IPS-NIHi11 (cell line): ENCODE measurements at places on chromosomes 16 and 17.
A peak's percentile ranks its signal among the peaks of the same experiment; 100 is the strongest.

DNA sequence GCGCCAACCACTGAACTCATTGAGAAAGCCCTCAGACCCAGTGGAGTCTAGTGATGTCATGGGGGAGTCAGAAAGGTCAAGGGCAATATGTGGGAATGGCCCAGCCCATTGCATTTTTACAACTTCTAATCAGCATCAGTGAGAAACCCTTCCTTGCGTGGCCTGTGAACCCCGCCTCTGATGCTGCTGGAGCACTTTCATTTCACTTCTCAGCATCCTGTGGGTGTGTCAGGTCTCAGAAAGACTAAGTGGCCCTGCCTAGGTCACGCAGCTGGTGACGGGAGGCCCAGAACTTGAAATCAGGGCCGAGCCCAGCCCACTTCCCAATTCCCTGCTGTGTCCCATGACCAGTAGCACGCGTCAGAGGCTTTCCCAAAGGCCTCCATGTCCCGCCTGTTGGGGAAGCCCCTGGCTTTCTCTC is 6.1 kb downstream of the DNAI2 start:
- no peak for DNase-seq

GRCh38 chr17:64400642-64401041 is 10.0 kb upstream of the PECAM1 start:
- no peak for DNase-seq

DNA sequence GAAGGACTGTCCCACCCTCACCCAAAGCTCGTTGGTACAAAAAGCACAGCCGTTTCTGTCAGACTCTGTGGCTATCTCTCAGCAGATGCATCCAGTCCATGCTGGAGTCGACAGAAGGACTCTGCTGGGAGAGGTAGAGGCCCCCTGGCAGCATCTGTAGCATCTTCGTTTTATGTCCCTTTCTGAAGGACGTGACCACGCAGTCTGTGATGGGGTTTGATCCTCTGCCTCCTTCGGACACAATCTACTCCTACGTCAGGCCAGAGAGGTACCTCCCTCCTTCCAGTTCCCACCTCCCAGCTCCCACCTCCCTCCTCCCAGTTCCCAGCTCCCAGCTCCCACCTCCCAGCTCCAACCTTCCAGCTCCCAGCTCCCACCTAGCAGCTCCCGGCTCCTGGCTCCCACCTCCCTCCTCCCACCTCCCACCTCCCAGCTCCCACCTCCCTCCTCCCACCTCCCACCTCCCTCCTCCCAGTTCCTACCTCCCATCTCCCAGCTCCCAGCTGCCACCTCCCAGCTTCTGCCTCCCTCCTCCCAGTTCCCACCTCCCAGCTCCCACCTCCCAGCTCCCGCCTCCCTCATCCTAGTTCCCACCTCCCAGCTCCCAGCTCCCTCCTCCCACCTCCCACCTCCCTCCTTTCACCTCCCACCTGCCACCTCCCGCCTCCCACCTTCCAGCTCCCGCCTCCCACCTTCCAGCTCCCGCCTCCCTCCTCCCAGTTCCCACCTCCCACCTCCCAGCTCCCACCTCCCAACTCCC is 11.4 kb upstream of the MC1R start:
- DNase-seq = no peak

GRCh38 chr16:84286578-84287240 is 8.0 kb upstream of the WFDC1 start:
- DNase-seq = no peak

DNA sequence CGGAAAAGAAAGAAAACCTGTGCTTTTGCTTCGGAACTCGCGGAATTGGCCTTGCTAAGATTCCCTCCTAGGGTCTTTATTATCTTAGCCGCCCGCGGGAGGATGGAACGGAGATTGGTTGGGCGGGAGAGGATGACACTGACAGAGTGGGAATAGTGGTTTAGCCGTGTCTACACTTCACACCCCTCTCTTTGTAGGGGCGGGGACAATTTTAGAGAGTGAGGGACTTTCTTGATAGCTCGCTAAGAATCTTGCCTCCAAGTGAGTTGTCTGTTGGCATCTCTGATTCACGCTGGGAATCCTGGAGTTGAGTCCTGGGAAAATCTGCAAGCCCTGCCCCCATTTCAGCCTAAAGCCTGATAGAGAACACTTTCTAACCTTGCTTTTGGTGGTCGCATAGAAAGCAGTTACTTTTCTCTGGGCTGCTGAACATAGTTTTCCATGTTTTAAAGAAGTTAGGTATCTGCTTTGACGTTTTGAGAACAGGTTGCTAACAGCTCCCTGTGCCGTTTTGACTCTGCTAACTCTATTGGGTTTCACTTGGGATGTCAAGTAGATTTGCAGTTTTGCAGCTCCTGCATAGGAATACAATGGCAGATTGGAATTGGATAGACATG is 697 bp downstream of the NOL11 start:
- DNase-seq = no peak

DNA sequence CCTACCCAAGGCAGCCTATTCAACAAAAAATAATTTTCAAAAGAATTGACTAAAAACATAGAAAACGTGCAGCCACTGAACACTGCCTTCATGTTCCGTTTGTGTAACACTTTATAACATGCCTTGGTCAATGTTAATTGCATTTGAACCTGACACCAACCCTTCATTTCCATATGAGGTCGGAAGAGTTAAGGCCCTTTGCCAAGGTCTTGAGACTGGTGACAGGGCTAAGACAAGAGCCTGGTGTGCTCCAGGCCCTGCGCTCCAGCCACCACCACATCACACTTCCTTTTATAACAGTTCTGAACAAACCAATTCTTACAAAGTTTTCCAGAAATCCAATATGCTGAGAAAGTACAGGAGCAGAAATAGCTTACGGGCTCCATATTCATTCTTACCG is 4.2 kb downstream of the BBS2 start:
- no peak for DNase-seq

DNA sequence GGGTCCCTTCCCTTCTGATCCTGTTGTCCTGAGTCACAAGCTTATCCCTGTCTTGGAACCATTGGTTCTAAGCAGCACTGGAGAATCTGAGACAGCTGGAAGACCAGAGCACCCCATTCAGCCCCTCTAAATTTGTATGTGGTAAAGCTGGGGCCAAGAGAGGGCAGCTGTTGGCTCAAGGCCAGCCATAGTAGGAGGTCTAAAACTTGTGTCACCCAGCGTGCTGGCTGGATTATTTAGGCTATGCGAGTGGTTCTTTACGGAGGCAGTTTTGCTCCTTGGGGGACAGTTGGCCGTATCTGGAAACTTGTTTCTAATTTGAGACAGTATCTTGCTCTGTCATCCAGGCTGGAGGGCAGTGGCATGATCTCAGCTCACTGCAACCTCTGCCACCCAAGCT is 69.6 kb upstream of the GSE1 start:
- DNase-seq = no peak

DNA sequence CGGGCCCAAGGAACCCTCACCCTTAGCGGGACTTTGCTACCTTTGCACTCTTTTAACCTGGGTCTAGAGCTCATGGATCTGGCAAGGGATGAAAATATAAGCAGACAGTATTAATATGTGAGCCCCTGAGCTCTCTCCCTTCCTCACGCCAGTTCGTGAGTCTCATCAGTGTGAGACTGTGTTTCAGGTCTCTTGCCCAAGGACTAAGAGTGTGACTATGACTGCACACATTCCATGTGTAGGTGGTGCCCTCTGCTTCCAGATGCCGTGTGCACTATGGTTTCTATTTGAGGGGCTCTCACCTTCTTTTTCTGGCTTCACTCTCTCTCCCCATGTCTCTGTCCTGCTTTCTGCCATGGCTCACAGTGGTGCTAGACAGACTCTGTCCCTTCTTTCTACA is 40.5 kb downstream of the DHRS7B start:
- DNase-seq = no peak

DNA sequence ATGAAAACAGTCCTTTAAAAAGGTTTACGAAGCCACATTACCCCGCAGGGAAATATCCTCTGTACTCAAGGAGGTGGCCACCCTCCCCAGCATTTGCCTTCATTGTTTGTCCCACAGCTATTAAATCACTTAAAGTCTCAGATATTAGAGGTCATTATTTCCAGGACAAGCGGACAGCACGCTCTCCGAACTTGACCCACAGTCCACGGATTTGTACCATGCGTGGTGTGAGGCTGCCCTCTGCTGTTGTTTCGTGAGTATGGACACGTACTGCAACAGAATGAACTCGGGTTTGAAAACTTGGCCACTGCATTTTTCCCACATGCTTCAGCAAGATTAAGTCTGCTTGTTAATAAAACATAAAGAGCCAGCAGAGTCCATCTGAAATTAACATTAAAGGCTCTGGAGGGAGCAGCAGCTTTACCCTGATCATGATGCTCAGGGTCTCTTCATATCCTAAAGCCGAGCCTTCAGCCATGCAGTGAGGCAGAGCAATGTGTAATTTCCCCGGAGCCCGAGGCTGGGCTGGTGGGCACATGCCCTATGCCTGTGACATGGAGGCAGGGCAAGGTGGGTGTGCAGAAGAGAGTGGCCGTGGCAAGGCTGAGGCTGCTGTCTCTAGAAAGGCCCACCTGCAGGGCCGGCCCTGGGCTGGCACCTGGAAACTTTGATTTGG is 19.7 kb downstream of the MEAK7 start:
- peak; percentile 68 for DNase-seq

- no peak for DNase-seq
Observed at GRCh38 chr16:3289998-3290673, 6.8 kb downstream of the ZNF263 start.

DNA sequence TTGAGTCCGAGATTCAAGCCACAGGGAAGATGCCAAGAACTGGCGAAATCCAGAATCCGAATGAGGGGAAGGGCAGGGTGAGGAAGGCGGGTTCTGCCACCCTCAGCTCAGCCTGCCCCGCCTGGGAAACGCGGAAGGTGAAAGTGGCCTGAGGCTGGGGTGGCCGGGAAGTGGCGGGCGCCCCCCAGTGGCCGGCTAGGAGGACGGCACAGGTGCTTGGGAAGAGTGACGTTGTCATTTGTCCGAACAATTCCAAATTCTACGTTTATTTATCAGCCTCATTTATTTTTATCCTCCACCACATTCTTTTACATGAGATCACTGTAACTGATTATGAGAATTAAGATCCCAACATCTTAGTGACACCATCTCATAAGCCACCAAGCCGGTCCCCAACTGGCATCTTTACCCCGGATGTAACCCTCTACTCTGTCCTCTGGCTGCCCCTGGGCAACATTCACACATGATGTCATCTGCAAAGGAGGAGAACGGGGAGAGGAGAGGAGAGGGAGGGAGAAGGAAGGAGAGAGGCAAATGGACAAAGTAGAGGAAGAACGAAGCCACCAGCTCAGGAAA is 21.3 kb downstream of the SRCIN1 start:
- DNase-seq = peak; percentile 87
